Osteoblast (primary cell): ENCODE measurements at places on chromosomes 5 and 9. TPM values are rescaled to one million over a fixed set of nuclear protein-coding genes. Genes with fewer than 3 reads are reported as not detected.

GRCh38 chr5:78527054-78527859 is 121.3 kb downstream of the LHFPL2 start:
- peak; percentile 89 for DNase-seq
- no peaks in the 10 kb centered on the region for H3K36me3 ChIP-seq
- H3K4me3 ChIP-seq = no peak overlapping the region
- H3K27me3 ChIP-seq = no peaks in the 10 kb centered on the region

ANKRD31 gene
- total RNA-seq = 0.29 and 0.36 TPM in 2 replicates

GRCh38 chr5:93570294-93571113 is 10.5 kb downstream of the NR2F1-AS1 start:
- peaks cover 3% of the 10 kb centered on the region for H3K36me3 ChIP-seq
- H3K4me1 ChIP-seq = no peaks in the 10 kb centered on the region
- no peak overlapping the region for H3K27ac ChIP-seq

GRCh38 chr9:109328978-109329637 is 8.2 kb upstream of the EPB41L4B start:
- no peak overlapping the region for H3K27ac ChIP-seq
- H3K36me3 ChIP-seq = no peaks in the 10 kb centered on the region
- DNase-seq = no peak

DNA sequence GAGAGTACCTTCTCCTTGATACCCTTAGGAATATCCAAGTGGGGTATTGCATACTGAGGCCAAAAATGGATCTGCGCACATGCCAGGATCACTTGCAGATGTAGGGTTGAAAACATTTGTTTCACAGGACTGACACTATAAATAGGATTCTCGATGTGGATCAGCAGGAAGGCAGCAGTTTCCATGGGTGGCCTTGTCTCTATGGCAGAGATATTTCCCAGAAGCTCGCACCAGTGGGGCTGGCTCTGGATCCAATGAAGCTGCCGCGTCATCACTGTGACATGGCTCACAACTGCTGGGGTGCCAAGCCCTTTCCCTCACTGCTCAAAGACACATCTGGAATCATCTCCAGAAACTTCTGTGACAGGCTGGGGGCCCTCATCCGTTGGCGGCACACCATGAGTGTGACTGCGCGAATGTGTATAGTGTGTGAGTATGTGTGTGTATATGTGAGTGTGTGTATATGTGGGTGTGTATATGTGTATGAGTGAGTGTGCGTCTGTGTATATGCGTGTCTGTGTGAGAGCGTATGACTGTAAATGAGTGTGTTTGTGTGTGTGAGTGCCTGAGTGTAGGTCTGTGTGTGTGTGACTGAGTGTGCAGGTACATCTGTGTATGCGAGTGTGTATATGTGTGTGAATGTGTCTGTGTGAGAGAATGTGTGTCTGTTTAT is 182.5 kb downstream of the GAS1 start:
- H3K27ac ChIP-seq = no peak overlapping the region
- H3K4me3 ChIP-seq = no peak overlapping the region

CHSY3 gene
- 12.3 and 12.4 TPM in 2 replicates for total RNA-seq

- H3K4me3 ChIP-seq = no peak overlapping the region
- no peaks in the 10 kb centered on the region for H3K4me1 ChIP-seq
- no peak overlapping the region for H3K27ac ChIP-seq
These were observed 190.2 kb downstream of the CACNA1B start for GRCh38 chr9:138067613-138068367.

PLPPR1 gene
- not detected in 2 replicates for total RNA-seq

- H3K4me1 ChIP-seq = no peaks in the 10 kb centered on the region
- no peak for DNase-seq
- H3K4me3 ChIP-seq = no peak overlapping the region
- H3K27ac ChIP-seq = no peak overlapping the region
These were observed 966.8 kb upstream of the CTNND2 start for GRCh38 chr5:12870872-12871539.

DNA sequence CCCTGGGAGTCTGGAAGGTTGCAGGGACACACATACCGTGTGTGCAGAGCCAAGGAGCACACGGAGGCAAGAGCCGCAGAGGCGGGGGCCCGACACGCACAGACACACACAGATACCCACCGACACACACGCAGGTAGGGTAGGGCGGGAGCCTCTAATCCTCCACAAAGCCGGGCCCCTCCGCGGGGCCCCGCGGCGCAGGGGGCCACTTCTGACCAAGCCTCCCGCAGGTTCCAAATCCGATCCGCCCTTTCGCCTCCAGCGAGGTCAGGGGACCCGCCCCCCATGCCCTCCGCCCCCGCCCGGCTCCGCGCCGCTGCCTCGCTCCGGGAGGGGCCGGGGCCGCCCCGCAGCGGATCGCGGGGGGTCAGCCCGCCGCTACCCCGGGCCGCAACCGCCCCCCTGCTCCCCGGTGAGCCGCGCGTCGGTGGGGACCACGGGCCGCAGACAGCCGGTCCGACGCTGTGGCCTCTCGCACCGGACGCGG is 1.4 kb upstream of the LMX1B start:
- H3K4me3 ChIP-seq = no peak overlapping the region
- H3K27ac ChIP-seq = no peak overlapping the region
- H3K4me1 ChIP-seq = no peaks in the 10 kb centered on the region
- no peaks in the 10 kb centered on the region for H3K36me3 ChIP-seq

- H3K36me3 ChIP-seq = no peaks in the 10 kb centered on the region
- H3K4me1 ChIP-seq = peaks cover 17% of the 10 kb centered on the region
- no peaks in the 10 kb centered on the region for H3K27me3 ChIP-seq
- no peak overlapping the region for H3K4me3 ChIP-seq
These were observed 25.2 kb downstream of the LNPEP start for GRCh38 chr5:96961053-96961452.

DNA sequence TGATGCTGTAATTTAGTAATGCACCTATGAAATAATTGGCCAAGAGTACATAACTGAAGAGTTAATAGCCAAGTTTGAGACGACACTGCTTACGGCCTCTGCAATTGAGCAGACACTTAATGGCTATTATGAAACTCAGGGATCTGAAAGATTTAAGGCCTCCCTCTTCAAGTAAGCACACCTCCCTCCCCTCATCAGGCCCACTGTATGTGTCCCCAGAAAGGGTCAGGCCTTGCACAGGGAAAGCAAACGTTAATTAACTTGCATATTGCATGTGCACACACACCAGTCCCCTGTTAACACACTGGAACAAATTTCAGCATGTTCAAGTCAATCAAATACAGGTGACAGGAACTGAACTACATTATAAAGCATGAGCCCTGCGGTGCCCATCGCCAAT is 163.6 kb downstream of the SPOCK1 start:
- H3K27ac ChIP-seq = no peak overlapping the region
- H3K4me1 ChIP-seq = no peaks in the 10 kb centered on the region
- H3K27me3 ChIP-seq = no peaks in the 10 kb centered on the region
- DNase-seq = no peak

DNA sequence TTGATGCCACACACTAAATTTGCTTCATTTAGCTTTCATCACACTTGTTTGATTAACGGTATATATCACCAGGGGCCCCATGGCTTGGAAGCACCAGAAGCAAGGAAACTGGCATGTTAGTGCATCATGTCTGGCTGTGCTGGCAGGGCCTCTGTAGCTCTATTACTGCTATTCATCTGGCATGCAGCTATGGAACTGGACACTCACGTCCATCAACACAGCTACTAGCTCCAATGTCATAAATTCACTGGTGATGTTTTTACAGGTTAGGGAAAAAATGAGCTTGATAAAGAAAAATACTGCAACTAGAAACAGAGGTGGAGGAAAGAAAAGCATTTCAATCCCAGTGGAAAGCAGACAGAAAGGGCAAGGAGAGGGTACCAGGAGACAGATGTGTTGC is 343.2 kb downstream of the DEPDC1B start:
- no peaks in the 10 kb centered on the region for H3K4me1 ChIP-seq
- H3K27me3 ChIP-seq = no peaks in the 10 kb centered on the region

GRCh38 chr9:4117835-4118610 is 181.8 kb downstream of the GLIS3 start:
- H3K4me3 ChIP-seq = no peak overlapping the region
- peaks cover 4% of the 10 kb centered on the region for H3K36me3 ChIP-seq
- H3K27me3 ChIP-seq = no peaks in the 10 kb centered on the region
- H3K27ac ChIP-seq = no peak overlapping the region
- peak; percentile 50 for DNase-seq

DNA sequence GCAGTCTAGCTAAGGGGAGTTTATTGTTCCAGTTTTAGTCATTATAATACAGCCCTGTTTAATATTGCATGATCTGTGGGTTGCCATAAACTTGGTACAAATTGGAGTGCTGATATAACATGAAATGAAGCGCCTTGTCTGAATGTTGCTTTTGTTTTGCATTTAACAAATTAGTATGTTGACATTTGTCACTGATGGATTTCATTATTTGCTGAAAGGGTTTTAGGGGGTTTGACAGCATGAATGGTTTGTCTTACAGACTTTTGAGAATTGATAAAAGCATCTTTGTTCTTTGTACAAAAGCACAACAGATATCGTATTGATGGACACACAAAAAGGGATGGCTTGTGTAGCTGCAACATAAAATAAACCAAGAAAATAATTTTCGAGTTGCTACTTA is 178.3 kb downstream of the AOPEP start:
- H3K4me1 ChIP-seq = peaks cover 68% of the 10 kb centered on the region
- H3K27ac ChIP-seq = peak overlapping the region; percentile 78
- H3K36me3 ChIP-seq = no peaks in the 10 kb centered on the region
- peak overlapping the region; percentile 0 for H3K4me3 ChIP-seq
- no peak for DNase-seq

PCDHB5 gene
- total RNA-seq = 1.5 and 2.9 TPM in 2 replicates

PCDHA11 gene
- 0.29 and 0.36 TPM in 2 replicates for total RNA-seq

DNA sequence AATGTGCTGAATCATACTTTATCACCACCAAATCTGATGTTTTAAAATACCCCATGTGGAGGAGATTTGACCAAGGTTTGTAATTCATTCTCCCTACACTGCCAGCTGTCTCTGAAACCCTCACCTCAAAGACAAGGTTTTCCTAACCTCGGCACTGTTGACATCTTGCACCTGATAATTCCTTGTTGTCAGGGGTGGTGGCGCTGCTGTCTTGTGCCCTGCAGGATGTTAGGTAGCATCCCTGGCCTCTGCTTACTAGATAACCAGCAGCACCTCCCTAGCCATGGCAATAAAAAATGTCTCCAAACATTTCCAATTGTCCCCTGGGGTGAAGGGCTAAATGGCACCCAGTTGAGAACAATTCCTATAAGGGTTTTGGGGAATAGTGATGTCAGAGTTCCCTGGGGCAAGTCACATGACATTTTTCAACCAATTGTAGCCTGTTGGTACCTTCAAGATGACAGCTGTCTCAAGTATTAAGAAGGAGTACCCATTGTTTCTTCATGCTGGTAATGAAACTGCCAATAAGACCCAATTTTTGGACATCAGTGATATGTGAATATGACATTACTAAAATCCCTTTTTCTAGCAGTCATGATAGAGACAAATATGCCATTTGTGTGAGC is 160.6 kb upstream of the PLCXD3 start:
- H3K27me3 ChIP-seq = no peaks in the 10 kb centered on the region
- peak; percentile 52 for DNase-seq
- H3K4me3 ChIP-seq = no peak overlapping the region
- no peak overlapping the region for H3K27ac ChIP-seq

GRCh38 chr5:125550274-125550673 is 803.8 kb upstream of the ZNF608 start:
- H3K36me3 ChIP-seq = no peaks in the 10 kb centered on the region
- H3K27ac ChIP-seq = no peak overlapping the region
- H3K27me3 ChIP-seq = no peaks in the 10 kb centered on the region
- H3K4me1 ChIP-seq = peaks cover 20% of the 10 kb centered on the region
- H3K4me3 ChIP-seq = no peak overlapping the region

HMGCS1 gene
- 222 and 277 TPM in 2 replicates for total RNA-seq

GRCh38 chr5:132017316-132017715 is 5.9 kb upstream of the ACSL6 start:
- H3K36me3 ChIP-seq = no peaks in the 10 kb centered on the region
- peaks cover 31% of the 10 kb centered on the region for H3K27me3 ChIP-seq
- DNase-seq = no peak
- no peaks in the 10 kb centered on the region for H3K4me1 ChIP-seq
- no peak overlapping the region for H3K4me3 ChIP-seq
- H3K27ac ChIP-seq = no peak overlapping the region

DNA sequence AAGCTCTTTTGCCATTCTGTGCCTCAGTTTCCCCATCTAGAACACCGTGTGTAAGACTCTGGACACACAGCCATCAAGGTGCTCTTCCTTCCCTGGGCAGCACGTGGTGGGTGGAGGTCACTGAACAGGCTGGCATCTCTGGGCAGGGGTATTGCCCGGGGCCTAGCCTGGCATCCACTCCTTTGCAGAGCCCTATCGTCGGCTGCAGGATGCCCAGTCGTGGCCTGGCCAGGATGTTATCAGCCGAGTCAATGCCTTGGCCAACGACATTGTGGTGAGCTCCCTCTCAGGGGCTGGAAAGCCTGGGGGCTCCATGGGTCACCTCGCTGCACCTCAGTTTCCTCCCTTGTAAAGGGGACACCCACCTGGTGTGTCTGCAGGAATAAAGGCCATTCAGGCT is 4.0 kb downstream of the ADGRD2 start:
- no peaks in the 10 kb centered on the region for H3K4me1 ChIP-seq
- no peak overlapping the region for H3K27ac ChIP-seq
- H3K27me3 ChIP-seq = peaks cover 24% of the 10 kb centered on the region
- DNase-seq = no peak

DNA sequence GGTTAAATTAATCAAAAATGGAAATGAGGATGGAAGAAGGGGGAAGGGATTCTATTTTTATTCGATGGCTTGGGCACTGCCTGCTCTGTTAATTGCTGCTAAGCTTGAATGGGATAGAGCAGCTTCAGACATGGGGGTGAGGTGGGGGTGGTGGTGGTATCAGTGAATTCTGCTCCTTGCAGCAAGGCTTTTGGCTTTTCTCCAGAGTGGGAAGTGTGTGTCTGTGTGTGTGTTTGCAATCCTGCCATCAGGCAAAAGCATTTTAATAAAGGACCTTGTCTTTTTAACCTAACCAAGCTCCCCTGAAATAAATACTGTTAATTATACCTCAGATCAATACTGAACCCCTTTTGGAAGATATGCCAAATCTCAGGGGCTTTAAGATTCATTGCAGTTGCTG is 110.9 kb upstream of the GPR151 start:
- no peaks in the 10 kb centered on the region for H3K4me1 ChIP-seq
- no peak overlapping the region for H3K27ac ChIP-seq
- no peaks in the 10 kb centered on the region for H3K36me3 ChIP-seq
- no peak overlapping the region for H3K4me3 ChIP-seq
- H3K27me3 ChIP-seq = no peaks in the 10 kb centered on the region

KCNIP1 gene
- not detected in 2 replicates for total RNA-seq

DNA sequence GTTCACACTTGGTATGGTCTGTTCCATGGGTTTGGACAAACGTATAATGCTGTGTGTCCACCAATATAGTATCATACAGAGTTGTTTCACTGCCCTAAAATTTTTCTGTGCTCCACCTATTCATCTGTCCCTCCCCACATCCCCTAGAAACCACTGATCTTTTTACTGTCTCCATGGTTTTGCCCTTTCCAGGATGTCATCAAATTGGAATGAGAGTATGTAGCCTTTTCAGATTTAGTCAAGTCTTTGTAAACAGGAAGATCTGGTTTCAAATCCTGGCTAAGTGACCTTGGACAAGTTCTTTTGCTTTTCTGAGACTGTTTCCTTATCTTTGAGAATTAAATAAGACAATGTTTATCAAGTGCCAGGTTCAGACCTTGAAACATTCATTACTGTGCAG is 13.2 kb upstream of the LVRN start:
- no peaks in the 10 kb centered on the region for H3K36me3 ChIP-seq
- peaks cover 21% of the 10 kb centered on the region for H3K4me1 ChIP-seq
- no peak overlapping the region for H3K27ac ChIP-seq

- H3K27ac ChIP-seq = no peak overlapping the region
- no peaks in the 10 kb centered on the region for H3K27me3 ChIP-seq
- H3K4me1 ChIP-seq = peaks cover 23% of the 10 kb centered on the region
- H3K36me3 ChIP-seq = no peaks in the 10 kb centered on the region
These were observed 308.2 kb upstream of the PRR16 start for GRCh38 chr5:120155873-120156272.
